Bronchial epithelial cell (primary cell): ENCODE measurements at places on chromosomes 13 and 19. TPM values are rescaled to one million over a fixed set of nuclear protein-coding genes. Genes with fewer than 3 reads are reported as not detected.

GRCh38 chr13:41028051-41028450 is 8.9 kb upstream of the ELF1 start:
- no peak for DNase-seq

GRCh38 chr19:16078759-16079707 is 2.7 kb downstream of the TPM4 start:
- DNase-seq: peak; percentile 94

- DNase-seq: peak; percentile 45
Observed at GRCh38 chr13:45696610-45697226, 5.4 kb upstream of the CBY2 start.

- no peak for DNase-seq
Observed at GRCh38 chr19:47756953-47757608, 11.7 kb downstream of the NOP53 start.

IRF2BP1 gene
- 11.3 and 11.8 TPM in 2 replicates for total RNA-seq
